ENCODE measurements at places on chromosomes 12 and 14.

- no peak for DNase-seq
These were observed 37.6 kb upstream of the SMOC1 start for GRCh38 chr14:69841656-69842055.

- DNase-seq, result no peak
These were observed 287.2 kb downstream of the BCAT1 start for GRCh38 chr12:24661657-24662096.

DNA sequence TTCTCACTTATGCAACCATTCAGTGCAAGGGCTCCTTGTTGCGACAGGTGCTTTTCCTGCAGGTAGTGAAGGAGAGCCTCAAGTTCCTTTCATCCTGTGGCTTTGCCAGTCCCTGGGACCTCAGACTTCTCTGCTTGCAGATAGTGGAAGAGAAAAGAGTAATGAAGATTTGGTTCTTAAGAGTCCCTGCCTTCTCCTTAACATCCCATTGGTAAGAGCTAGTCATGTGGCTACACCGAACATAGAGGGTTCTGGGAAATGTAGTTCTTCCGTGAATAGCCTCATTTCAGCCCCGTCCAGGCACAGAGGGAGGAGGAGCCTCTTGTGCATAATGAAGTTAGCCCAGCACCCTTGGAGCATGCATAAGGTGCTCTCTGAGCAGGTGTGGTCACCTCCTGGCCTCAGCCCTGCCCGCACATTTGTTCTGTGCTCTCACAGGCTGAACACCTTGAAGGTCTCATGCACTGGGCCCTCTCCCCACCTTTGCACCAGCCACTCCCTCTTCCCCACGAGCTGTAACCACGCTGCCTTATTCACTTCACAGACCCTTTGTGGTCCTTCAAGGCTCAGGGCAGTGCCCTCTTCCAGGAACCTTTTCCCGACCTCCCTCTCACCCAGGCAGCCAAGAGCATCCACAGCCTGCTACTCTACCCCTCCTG, 134.0 kb downstream of the BCL11B start:
- no peak for DNase-seq

DNA sequence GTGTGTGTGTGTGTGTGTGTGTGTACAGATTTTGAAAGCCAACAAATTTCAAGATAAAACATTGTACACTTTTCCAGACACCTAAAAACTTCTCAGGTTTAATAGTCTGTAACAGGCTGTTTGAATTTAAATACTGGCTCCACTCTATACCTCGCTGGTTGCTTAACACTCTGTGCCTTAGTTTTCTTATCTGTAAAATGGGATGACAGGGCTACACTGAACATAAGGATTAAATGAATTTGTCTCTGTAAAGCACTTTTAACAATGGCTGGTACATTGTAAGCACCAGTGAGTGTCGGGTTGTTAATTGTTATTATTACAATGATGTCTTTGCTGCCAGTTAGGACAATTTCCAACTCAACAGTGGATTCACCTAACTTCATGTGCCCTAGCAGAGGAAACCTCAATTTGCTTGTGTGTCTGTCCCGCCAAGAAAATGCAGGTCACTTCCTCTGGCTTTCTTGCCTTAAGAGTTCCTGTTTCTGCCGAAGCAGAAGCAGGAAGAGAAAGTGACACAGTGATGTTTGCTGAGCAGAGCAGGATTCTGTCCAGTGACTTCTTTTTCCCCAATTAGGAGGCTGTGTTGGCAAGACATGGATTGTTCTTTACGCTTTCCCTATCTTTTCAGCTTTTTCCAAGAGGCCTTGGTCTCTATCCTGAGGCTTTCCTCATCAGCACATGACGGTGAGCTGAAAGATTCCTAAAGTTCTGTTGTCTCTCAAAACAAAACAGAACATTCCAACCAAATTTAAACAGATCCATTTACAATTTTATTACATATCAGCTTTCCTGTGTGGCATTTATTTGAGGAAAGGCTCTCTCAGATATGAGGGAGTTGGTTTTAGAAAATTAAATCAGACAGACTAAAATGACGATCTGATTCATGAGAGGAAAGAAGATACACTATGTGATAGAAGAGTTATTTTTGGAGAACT, 154.1 kb upstream of the ATP2B1 start:
- DNase-seq, result no peak

DNA sequence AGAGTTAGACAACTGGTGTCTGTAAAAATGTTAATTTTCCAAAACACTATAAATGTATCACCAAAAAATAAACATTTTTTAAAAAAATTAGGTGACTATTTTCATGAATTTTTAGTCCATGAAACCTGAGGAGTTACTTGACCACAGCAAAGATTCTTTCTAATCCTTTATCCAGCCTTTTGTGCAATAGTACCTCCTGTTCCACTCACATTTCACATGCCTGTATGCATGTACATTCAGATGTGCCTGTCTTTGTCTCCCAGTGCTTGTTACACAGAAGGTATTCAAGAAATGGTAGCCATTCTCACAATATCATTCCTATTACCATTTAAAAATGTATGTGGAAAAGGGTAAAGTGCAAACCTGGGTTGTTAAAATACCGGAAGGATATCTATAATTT, 857.0 kb downstream of the DIO2 start:
- DNase-seq, result no peak

- DNase-seq, result no peak
These were observed 920.5 kb downstream of the NRXN3 start for GRCh38 chr14:79090641-79091180.

DNA sequence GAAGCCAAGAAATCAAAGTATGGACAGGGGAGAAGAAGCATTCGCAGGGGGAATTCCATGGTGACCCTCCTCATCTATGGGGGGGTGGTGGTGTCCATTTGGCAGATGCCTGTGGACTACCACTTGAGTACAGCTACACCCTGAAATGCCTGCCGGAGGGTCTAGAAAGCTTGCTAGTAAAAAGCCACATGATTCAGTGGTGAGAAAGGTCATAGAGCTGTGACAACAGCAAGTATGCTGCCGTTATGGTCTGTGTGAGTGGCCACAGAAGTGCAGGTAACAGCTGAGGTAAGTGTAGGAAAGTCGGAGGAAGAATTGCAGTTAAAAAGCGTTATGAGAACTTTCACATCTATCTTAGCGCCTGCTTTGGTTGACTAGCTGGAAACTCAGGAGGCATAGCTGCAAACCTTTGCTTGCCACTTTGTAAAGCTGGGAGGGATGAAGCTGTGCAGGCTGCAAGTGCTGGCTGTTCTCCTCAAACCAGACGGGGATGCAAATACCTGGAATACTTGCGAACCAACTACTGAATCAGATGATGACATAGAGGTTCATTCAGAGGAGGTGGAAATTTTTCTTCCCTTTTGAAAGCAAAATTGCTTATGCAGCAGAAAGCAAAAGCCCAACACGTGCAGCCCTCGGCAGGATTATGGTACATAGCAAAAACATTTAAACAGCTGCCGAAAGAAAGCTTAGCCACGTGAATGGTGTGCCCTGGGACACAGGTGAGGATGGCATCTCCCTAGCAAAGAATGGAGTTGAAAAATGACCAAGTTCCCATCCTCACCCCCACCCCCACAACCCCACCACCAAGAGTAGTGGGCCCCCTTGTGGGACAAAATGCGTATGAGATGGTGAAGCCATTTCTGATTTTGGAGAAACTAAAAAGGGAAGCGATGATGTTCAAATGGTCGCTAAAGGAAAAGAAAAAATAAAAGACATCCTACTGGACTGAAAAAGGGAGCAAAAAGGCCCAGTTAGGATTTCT, 287.0 kb downstream of the RERGL start:
- no peak for DNase-seq

GRCh38 chr12:3552726-3553045, 61.7 kb downstream of the PRMT8 start:
- DNase-seq, result no peak

DNA sequence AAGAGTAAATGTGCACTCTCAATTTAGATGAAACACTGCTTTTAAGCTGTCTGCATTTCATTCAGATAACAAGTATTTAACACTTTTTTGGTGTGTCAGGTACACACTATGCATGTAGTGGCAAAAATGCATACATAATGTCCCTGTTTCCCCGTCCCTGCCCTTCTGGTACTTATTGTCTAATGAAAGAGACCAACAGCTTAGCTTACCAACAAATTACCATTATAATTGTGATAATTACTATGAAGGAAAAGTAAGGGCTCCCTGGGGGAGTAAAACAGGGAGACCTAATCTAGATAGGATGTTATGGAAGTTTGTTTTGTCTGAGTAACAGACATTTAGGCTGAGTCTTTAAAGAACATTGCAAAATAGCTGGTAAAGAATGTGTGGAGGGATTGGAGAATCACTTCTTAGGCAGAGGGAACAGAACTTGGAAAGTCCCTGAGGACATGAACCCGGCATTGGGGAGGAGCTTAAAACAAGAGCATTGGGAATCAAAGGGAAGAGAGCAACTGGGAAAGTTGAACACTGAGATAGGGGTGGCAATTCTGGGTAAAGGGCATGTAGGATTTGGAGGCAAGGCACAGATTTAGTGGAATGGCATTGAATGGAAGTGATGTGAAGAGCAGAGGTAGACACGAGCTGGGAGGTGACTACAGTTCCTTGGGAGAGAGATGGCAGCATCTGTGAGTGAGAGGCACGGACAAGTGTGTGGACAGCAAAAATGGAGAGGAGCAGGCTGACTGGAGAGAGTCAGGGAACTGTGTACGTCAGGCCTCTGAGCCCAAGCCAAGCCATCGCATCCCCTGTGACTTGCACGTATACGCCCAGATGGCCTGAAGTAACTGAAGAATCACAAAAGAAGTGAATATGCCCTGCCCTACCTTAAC, 181.6 kb downstream of the GRIP1 start:
- no peak for DNase-seq

- DNase-seq, result peak; percentile 24
These were observed at the start of gene NTF3 for GRCh38 chr12:5432011-5432400. Gene NTF3, plus strand, starts transcription at chr12:5432108. Its CDS starts 217 bp downstream, at chr12:5432325.

- no peak for DNase-seq
These were observed 33.3 kb downstream of the TDG start for GRCh38 chr12:103998976-103999375.

DNA sequence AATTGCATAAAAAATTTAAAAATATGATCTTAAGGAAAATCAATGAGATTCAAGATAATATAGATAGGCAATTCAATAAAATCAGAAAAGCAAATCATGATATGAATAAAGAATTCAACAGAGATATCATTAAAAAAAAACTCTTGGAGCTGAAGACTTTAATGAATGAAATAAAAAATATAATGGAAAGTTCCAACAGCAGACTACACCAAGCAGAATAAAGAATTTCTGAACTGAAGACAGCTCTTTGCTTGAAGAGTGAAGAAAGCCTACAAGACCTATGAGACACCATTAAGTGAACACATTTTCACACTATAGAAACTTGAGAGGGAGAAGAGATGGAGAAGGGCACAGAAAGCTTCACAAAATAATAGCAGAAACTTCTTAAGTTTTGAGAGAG, 45.9 kb downstream of the PLBD1 start:
- no peak for DNase-seq

DNA sequence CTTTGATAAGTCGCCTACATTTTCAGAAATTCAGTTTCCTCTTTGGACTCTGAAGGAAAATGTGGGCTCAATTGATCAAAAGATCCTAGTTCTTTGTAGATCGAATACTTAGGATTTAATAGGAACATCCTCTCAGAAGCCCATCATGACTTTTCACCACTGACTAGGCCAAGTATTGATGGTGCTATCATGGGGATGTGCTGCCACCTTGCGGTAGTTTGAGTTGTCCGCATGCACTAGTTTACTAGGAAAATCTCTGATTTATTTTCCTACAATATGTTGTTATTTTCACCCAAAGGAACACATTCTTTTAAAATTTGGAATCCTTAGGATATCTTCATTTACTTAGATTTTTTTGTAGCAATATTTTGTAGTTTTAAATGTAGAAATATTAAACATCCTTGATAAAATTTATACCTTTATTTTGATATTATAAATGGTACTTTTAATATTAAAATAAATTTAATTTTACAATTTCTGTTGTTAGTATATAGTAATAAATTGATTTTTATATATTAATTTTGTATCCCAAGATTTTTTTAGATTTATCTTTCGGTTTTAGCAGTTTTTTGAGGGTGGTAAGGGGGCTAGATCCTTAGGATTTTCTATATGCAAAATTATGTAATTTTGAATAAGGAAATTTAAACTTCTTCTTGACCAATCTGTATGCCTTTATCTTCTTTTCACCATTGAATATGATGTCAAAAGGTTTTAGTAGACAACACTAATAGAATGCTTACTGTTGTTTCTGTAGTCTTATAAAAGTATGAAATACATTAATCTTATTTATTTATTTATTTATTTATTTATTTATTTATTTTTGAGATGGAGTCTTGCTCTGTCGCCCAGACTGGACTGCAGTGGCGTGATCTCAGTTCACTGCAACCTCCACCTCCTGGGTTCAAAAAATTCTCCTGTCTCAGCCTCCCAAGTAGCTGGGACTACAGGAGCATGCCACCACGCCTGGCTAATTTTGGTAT, 52.9 kb upstream of the OR9K2 start:
- DNase-seq, result peak; percentile 61

DNA sequence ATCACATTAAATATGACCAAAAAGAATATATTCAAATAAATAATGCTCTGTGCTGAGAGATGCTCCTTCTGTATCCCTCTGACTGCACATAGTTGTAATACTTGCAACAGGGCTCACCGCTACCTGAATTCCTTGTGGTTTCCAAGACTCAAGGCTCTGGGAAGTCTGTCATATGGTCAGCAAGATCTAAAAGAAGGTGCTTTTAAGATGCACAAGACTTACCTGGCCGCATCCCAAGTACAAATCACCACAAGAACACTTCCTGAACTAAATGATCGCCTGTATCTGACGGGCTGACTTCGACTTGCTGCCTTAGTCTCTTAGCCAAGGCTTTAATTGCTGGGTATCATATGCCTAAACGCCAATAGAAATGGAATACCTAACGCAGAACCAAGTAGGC, 67.2 kb downstream of the HECTD4 start:
- no peak for DNase-seq

DNA sequence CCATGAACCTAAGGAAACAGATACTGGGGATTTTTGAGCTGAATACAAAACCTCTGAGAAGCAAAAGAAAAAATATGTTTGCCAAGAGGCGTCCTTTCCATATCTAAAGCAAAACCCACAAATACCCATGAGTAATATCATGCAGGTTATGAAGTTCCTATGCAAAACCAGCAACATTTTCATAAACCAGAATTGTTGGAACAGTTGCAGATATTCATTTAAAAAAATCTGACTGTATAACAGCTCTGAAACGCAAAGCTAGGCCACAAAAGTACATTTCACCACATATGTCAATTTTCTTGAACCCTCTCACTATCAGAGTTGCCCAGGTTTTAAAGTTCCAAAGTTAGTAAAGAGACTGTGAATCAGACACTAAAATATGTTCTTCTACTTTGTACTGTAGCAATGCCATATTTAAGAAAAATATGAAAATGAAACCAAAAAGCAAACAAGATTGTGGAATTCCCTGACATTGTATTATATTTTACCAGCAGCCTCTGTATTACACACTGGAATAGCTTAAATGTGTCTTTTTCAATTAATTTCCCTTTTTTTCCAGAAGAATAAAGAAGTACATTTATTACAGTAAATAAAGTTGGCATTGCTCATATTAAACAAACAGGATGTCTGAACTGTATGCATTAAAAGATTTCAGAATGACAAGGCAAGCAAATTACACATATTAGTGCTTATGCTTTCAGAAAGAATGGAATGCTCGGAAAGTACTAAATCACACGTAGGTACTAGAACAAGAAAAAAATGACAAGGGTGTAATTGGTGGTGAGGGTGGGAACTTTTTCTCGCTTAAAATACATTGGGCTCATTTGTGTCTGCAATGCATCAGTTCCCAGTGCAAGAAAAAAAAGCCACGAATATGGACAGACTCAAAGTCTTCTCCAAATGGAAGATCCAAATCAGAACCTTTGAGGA, 33.6 kb upstream of the HIF1A start:
- no peak for DNase-seq

- peak; percentile 35 for DNase-seq
These were observed 31.6 kb upstream of the PTPRQ start for GRCh38 chr12:80412343-80412953.
